ENCODE measurements at places on chromosomes 16 and 17. TPM values are rescaled to one million over a fixed set of nuclear protein-coding genes. Genes with fewer than 3 reads are reported as not detected.

SNAI3 gene
- total RNA-seq: 0.10 TPM

DNA sequence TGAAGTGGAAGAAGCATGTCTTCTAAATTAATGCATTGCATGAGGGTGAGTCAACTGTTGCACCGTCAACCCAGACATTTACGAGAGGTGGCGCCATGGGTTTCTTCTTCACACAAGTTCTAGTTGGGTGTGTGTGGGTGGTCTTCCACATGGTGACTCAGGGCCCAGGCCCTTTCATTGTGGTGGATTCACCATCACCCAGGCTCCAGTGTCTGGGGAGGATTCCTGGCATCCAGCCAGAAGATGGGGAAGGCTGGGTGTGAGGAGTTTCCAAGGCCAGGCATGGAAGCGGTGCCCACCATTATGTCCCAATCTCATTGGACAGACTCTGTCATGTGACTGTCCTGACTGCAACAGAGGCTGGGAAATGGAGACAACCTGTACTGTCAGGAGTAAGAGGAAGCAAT is 21.4 kb upstream of the JPH3 start:
- peak; percentile 24 for DNase-seq

GRCh38 chr17:76492123-76492988 is 8.9 kb downstream of the RHBDF2 start:
- DNase-seq: peak; percentile 79

DNA sequence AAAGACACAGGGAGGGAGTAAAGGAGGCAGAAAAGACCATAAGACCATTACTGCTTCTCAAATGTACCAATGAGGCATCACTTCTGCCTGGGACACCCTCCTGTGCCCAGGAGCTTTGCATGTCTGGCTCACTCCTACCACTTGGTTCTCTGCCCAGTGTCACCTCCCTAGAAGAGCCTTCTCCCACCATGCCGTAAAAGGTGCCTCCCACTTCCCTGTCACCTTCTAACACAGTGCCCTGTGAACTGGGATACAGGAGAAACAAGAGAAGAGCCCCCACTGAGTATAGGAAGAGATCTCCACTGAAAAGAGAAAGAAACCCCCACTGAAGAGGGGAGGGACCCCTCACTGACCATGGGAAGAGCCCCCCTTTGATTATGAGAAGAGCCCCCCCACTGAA is 484.7 kb downstream of the SOX9 start:
- no peak for DNase-seq

GRCh38 chr16:11114366-11115164 is 141.4 kb downstream of the SOCS1 start:
- DNase-seq: no peak

GRCh38 chr17:82457073-82457928 is 1.2 kb upstream of the NARF start:
- no peak for DNase-seq

All from myocyte (in vitro differentiated cells).